ENCODE measurements at places on chromosomes 2 and 18.

- DNase-seq: no peak
These were observed 1.1 kb downstream of the AFTPH start for GRCh38 chr2:64525317-64525613.

DNA sequence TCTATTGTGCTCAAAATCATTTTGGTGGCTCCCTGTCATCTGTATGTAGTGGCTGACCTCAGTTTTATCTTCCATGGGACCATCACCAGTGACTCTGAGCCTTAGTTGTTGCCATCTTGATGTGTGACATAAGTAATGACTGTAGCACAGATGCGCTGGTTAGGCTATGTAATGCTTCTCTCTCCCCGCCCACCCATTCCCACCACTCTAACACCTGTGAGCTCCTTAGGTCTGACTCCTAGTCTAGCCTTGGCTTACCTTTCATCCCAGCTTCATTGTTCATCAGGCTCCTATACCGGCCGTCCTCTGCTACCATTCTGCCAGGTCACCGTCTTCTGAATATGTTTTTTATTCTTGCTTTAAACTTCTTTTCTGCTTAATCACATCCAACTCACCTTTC lies 17.2 kb downstream of the MYO1B start:
- DNase-seq: no peak

DNA sequence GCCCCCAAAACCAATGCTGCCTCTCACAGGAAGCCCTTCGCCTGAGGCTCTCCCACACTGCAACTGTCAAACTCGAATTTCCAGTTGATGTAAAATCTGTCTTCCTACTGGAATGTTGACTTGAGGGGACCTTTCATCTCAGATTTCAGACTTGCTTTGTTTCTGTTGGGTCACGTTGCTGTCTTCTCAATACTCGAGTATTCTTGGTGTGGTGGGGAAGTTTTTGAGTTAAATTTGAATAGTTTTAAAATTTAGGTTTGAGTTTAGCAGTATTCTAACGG lies 50.8 kb downstream of the AGAP1 start:
- DNase-seq: no peak

GRCh38 chr2:36369716-36370115 lies 14.1 kb downstream of the CRIM1 start:
- DNase-seq: no peak

DNA sequence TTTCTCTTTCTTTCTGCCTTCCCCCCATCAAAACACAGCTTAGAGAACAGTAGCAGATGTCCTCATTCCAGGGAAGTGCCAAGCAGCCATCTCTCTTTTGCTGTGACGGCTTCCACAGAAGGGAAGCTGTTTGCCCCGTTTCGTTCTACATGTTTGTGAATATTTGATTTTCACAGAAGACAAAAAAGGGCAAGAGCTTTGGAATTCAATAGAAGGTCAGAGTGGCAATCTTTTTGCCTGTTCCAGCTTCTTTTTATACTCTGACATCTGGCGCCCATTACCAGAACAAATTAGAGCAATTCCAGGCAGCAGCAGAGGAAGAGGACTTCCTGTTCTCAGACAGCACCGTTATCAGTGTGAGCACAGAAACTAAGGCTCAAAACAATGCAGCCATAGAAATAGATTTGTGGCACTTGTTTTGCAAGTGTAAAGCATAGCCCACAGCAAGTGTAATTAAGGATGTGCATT lies 79.0 kb upstream of the CDH19 start:
- DNase-seq: no peak

DNA sequence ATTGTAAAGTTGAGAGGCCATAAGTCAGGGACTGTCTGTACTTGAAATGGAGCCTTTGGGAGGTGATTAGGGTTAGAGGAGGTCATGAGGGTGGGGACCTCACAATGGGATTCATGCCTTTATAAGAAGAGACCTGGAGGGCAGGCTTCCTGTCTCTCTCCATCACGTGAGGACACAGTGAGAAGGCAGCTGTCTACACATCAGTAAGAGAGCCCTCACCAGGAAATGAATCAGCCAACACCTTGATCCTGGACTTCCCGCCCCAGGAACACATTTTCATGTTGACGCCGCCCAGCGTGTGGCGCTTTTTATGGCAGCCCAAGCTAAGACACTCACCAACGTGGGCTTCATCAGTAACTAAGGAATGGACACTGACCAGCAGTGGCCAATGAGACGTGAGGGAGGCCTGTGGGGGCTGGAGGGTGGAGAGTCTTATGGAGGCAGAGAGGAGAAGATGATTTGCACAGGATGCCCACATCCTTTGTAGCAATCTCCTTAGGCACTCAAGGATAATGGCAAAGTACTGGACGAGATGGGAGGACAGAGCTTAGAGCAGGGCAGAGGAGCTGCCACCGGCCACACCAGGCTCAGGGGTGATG lies 162.7 kb downstream of the EIPR1 start:
- no peak for DNase-seq

DNA sequence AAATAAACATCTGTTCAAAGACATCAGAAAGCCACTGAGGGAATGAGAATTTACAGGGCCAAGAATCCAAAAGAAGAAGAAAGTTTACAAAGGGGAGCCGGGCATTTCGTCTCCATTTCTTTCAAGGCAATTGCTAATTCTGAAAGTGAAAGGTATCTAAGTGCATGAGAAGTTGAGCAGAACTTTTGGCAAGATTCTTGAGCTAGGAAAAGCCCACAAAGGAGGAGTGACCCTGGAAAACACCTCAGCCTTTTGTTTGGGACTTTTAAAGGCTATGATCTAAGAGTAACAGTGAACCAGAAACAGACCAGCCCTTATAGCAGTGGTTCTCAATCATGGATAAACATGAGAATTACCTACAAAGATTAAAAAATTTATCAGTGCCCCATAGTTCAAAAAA lies 87.4 kb downstream of the MDH1 start:
- no peak for DNase-seq

DNA sequence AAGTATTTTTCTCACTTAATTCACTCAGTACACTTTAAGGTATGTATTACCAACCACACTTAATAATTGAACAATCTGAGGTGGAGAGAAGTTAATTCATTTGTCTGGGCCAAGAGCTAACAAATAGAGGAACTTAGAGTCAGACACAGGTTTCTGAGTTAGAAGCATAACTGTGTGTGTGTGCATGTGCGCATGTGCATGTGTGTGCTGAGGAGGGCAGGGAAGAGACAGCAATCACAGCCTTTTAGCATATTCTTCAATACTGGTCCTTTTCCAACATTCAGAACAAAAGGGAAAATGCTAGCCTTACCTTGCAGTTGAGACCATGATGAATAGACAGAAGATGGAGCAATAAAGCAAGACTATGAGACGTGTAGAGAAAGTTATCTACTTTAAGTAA lies 136.2 kb upstream of the ATP5MC3 start:
- no peak for DNase-seq

DNA sequence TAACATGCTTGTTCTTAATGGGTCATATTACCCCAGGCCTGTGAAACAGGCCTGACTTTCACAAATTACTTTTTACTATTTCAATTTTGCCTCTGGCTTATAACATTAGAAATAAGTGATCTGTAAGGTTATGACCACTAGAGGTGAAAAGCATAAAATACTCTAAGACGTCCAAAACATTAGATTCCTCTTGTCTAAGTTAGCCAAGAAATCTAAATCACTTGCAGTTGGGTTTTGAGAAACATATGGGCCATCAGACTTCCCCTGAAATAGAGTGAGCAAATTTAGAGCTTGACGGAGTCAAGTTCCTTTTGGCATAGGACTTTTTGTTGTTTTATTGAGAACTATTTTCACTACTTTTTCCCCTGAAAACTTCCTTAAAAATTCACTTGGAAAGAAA lies 32.7 kb upstream of the RIT2 start:
- DNase-seq: no peak

DNA sequence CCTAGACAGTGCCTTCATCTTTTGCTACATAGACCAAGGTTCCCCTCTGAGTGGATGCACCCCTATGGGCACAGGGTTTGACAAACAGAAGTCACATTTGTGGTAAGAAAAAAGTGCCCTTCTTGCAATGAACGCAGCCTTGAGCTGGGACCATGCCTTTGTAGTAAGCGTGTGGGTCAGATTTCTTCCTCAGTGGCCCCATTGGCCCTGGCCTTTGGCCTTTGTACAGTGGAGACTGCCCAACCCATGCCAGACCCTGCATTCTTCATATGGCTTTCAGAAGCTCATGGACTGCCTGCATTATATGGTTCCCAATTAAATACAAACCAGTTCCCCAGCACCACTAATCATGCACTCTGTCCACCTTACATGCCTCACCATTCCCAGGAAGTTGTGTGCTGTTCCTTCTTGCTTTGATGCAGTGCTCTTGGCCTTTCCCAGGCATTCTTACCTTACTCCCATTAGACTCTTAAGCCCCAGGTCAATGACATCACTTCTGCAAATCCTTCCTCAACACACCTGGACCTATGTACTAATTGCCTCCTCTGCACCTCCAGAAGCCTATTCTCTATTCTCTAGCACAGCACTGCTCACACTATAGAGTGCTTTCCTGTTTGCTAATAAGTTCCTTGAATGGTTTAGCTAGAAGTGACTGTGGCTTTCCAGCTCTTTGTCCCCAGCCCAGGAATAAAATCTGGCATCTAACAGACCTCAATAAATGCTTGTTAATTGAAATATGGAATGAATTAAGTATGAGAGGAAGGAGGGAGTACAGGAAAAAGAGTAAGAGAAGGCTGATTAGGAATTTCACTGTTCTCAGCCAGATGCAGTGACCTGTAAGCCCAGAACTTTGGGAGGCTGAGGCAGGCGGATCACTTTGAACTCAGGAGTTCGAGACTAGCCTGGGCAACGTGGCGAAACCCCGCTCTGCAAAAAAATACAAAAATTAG lies 60.2 kb downstream of the TMEM247 start:
- no peak for DNase-seq

DNA sequence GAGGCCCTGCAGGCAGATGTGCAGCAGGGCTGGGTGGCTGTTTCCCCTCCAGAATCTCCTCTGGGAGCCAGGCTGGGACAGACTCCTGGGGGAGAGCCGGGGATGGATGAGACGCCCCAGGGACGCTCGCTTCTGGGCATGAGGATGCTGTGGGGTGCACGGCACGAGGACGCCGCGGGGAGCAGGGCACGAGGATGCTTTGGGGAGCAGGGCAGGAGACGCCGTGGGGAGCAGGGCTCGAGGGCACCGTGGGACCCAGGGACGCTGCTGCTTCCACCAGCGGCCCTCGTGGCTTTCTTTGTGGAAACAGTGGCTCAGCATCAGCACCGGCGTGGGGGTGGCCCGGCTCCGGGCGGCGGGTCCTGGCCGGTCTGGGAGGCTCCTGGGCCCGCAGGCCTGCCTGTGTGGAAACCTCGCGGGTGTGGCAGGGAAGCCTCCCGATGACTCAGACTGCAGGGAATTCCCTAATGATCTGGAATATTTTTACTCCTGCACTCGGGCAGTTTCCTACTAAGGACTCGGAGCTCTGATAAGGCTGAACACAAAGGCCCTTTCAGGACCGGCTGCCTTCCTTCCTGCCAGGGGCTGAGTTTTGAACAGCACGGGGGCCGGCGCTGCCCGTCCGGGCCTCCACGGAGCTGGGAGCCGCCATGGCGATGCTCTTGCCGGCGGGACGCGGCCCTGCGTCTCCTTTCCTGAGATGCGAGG lies 62.6 kb downstream of the NFATC1 start:
- peak; percentile 96 for DNase-seq

DNA sequence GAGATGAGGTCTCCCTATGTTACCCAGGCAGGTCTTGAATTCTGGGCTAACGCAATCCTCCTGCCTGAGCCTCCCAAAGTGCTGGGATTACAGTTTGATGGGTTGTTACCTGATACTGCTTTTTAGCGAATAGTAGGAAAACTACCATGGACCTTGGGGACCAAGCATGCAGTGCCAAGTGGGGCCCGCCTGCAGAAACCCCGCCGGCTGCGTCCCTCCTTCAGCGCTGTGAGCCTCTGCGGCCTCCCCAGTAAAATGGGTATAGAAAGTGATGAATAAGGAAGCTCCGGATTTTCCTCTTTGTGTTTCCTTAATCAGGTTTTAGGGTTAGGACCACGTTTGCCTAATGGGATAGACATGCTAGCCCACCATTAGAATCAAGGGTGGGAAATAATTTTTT lies 30.4 kb downstream of the RAMP1 start:
- DNase-seq: no peak

- DNase-seq: peak; percentile 20
These were observed 76.7 kb downstream of the TGIF1 start for GRCh38 chr18:3526421-3527354.

DNA sequence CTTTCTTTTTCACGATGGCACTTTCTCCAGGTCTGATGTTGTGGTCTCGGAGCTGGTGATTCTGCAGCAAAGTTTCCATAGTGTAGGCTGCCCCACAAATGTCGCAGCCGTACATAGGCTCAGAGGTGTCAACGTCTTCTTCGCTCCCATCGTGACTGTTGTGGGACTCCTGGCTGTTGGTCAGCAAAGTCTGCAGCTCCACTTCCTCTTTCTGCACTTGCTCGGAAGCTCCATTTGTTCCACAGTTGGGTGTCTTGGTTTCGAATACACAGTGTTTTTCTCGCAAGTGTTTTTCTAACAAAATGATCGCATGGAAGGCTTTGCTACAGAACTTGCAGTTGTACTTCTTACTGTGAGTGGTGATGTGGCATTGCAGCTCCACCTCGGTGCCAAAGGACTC lies 126.8 kb downstream of the ZNF521 start:
- DNase-seq: no peak

GRCh38 chr2:45220227-45220626 lies 211.0 kb upstream of the SIX2 start:
- DNase-seq: peak; percentile 24

GRCh38 chr2:127654838-127655175 lies 8.9 kb downstream of the GPR17 start:
- no peak for DNase-seq

DNA sequence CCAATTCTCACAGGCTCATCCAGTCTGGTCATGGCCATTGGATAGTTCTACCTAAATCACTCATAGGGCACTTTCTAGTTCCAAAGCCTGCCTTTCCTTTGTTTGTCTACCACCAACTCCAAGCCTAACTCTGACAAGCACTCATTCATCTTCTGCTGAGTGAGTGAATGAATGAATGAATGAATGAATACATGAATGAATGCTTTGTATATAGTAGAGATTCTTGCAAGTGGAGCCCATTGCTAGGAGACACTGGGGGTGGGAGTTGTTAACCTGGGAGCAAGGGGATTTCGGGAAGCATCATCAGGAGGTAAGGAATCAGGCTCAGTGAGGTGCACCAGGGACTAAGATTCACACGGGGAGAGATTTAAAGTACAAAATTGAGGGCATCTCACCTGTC lies 3.3 kb upstream of the MOCOS start:
- no peak for DNase-seq

- no peak for DNase-seq
These were observed 19.0 kb downstream of the ETAA1 start for GRCh38 chr2:67416136-67416535.

DNA sequence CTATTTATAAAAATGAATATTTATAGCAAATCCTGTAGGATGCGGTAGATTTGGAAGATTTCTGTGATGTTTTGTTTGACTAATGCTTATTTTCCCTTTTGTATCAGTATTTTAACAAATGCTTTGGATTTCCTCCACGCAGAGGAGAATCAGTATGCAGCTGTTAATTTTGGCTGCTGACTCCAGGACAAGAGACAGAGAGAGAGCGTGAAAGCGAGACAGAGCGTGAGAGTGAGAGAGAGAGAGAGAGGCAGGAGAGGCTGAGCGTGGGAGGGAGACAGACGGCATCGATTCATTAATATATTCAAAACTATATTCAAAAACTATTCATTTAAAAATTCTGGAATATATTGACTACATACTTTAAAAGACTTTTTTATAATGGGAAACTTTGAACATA lies 62.5 kb downstream of the RRM2 start:
- DNase-seq: peak; percentile 25

GRCh38 chr2:3208591-3208990 lies 169.0 kb downstream of the EIPR1 start:
- DNase-seq: no peak

Data from AG08395 (cell line).